Activated CD4-positive, alpha-beta memory T cell treated with anti-CD3 and anti-CD28 coated beads, Interleukin-2, amount 10 ng/mL, durations not matched to agents 7 days and 5 days (primary cell): ENCODE measurements at places on chromosomes 4 and X.

GRCh38 chrX:101478366-101478765 lies 6.9 kb upstream of the ARMCX4 start:
- DNase-seq = no peak

DNA sequence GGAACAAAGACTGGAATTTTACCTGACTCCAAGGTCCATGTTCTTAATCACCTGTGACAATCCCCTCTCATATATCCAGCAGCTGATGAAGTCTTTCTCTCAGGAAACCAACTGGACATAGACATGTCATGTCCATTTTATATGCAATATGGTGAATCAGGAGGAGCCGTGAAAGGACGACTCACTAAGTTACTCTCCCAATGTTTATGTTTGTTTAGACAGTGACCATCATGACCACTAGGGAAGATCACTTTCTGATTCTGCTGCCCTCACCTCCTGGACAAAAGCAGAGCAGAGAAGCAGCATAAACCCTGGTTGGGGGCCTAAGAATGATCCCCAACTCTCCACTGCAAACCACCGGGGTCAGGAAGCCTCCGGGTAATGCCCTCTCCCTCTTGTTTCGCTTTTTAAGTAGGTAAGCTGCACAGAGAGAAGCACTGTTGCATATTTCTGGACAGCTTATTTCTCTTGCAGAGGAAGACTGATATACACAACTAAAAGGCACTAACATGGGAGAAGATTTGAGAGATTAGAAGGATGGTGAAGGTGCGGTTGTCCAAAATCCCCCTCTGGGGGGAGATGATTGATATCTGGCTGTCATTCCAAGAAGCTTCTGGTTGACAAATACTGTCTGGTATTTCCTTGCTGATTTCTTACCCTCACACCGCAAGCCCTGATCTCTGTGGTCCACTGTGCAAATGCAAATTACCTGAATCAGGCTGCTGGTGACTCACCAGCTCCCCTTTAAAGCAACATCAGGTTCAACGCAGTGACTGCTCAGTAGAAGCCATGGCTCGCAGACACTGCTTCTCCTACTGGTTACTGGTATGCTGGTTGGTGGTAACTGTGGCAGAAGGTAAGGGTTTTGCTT lies at the start of gene ODAPH:
Gene ODAPH, plus strand, starts transcription at position 773 of the 871 bp plus-strand sequence. Its CDS starts 17 bp downstream, at position 790.
- peak; percentile 71 for DNase-seq

DNA sequence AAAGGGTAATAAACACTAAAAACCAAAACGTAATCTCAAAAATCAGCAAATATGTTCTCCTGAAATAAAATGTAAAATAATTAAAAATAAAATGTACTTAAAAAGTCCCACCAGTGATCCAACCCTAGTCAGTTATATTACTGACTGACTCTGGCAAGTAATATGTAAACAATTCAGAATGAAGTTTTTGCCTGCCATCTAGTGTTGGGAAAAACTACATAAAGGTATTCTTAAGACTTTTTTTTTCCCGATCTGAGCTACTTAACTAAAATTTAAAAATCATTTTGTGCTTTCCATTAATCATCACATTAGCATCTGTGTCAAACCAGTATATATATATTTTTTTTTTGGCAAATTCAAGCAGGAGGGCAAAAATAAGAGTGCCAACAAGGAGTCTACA lies 24.0 kb downstream of the RCHY1 start:
- no peak for DNase-seq

- no peak for DNase-seq
Observed at GRCh38 chrX:105228602-105229001, 8.1 kb upstream of the TEX13A start.

- no peak for DNase-seq
Observed at GRCh38 chrX:135436966-135437866, 15.5 kb downstream of the SMIM10L2A start.

DNA sequence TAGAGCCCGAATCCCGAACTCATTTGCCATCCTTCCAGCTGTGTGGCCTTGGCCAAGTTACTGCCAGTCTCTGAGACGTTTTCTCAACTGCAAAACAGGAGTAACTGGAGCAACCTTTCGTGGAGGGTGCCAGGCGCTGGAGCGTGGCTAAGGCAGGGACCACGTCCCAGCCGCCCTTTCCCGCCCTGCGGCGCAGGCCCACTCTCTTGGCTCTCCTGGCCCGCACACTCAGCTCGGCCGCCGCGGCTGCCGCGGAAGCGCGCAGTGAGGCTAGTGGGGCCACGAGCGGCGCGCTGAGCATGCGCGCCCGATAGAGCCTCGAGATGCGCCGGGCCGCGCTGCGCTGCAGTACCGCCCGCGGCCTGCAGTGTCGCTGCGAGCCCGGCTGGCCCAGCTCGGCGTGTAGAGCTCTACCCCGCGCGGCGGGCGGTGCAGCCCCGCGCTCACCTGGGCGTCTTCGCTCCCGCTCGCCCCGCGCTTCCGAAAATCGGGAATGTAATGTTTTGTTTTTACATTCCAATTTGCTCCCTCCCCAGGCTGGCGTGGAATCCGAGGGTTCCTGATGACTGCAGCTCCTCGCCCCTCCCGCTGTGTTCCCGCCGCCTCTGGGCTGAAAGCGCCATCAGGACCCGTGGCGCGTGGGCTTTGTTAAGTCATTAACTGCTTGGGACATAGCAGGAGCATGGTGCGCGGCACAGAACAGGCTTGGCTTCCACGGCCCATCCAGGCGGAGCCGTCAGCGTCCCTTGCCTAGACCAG lies 4.0 kb upstream of the ZNF518B start:
- peak; percentile 79 for DNase-seq

DNA sequence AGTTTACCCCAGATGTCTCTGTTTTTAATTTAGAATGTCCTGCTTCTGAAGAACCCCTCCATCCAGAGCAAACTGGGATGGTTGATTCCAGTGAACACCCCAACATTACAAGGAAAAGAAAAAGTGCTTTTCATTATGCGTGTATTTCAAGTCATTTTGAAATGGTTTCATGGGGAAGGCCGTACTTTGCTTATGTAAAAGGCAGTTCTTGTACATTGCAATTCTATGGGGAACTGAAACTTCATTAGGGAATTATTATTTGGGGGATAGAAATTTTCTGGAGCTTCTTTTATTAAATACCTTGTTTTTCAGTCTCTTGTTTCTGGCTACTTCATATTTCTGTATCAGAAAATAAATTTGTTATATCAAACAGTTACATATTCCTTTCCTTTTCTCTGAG lies 96.9 kb upstream of the ZNF518B start:
- no peak for DNase-seq

DNA sequence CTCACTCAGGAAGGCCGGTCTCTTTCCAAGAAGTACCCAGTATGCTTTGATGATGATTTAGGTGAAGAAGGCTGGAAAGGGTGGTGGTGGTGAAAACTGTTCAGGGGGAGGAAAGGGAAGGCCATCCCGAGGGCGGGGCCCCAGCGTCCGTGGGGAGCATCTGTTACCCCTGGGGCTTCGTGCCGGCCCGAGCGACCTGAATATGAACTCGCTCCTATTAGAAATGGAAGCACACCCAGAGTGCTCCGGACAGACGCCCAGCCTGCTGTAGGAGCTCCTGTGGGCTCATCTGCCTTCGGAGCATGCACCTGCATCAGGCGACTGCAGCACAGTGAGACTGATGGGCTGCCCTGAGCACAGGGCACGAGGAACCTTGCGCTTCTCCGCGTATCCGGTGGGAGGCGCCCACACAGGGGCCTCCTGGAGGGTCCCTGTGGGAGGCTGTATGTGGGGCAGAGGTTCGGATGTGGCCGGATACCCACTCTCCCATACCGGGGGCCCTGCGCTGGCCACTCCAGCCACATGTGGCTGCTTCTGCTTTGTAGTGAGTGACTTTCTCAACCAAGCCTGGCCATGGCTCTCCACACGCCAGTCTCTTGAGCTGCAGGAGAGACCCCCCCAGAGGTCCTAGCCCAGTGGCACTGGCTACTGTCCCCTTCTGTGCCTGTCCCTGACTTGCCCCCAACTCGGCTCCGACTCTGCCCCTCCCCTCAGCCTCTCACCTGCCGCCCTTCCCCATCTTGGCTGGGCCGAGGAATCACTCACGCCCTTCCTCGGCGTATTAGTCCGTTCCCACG lies 36.7 kb downstream of the FGFRL1 start:
- no peak for DNase-seq

DNA sequence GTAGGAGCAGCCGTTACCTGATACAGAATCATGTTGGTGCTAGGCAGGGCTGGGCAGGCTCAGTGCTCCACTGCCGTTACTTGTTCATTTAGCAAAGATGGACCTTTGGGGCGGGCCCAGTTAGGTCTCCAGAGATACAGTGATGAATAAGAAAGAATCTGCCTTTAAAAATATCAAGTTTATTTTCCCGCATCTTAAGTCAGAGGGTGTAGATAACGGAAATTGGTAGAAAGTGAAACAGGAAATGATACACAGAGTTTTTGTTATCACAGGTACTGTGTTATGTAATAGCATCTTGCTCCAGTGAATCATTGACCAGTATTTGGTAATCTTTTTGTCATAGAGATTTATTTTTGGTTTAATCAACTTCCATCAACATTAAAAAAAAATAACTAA lies 5.5 kb downstream of the TMEM131L start:
- no peak for DNase-seq

GRCh38 chrX:127011629-127012028 lies 192.1 kb downstream of the PRR32 start:
- DNase-seq = no peak

GRCh38 chr4:7736436-7737267 lies 203.0 kb downstream of the AFAP1 start:
- DNase-seq = no peak

DNA sequence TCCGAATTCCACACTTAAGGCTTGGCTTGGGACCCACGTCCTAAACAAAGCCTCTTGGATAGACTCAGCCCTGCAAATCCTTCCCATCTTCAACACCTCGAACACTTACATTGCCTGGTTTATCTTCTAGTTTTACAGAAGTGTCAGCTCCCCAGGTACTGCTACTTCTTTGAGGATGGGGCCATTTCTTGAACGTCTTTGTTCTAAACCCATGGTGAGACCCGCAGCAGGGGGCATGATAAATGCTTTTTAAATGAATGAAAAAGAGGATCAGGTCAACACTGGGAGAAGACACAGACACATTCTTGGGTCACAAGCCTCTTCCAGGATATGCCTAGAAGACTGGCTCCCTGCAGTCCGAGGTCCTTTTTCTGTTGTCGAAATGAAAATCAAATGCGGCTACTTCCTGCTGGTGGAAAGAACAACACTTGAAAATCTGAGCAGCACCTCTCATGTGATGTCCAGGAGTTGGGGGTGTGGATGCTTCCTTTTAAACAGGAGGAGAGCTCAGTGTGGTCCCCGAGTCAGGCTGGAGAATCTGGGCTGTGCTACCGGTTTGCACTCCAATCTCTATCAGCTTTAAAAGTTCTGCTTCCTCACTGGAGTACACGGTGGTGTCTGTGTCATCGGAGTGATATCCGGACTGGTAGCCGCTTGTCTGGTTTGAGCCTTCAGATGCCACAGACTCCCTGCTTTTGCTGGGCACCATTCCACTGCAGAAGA lies 45.8 kb downstream of the KDR start:
- DNase-seq = no peak

- no peak for DNase-seq
Observed at GRCh38 chrX:18721683-18722499, 14.4 kb downstream of the PPEF1 start.

DNA sequence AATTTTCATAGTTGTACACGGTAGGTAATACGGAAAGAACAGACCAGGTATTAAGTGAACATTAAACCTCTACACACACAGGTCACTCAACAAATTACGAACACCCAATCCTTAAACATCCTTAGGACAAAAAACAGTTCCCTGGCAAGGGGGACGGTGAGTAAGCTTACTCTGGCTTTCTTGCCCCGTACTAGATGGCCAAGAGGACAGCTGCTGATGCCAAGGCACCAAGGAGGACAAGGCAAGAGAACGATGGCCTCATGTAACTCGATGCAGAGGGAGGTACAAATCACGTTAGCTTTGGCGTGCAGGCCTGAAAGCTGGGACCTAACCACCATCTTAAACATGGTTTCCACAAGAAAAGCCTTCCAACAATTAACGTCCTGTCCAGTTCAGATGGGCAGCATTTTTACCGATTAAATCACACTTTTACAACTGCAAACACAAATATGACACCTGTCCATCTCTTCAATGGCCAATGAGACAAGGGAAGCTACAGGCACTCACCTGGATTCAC lies 23.7 kb downstream of the FAT1 start:
- DNase-seq = no peak

DNA sequence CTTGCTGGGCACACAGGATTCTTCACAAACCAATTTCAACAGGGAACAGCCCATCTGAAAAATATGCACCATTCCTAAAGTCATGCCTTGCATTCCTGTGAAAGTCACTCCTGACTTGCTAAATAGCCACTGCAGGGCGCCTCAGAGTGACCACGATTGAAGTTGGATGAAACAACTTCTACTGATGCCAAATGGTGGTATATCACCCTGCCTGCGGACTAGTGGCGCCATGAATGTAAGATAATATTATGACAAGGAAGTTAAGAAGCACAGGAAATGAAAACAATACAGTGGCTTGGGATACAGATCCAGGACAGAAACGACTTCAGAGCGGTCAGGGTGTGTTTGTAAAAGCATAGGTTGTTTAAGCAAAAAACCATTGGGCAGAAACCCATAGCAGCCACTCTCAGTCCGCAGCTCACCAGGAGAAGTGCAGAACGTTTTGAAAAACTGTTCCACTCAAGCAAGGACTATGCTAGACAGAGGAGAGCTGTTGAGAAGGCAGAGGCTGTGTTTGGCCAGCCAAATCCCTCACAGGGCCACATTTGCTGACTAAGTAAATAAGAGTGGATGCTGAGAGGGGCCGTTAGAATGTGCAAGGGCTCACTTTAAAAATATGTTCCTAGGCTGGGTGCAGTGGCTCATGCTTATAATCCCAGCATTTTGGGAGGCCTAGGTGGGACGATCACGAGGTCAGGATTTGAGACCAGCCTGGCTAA lies 250.4 kb downstream of the PTTG2 start:
- DNase-seq = no peak

GRCh38 chr4:31613946-31614623 lies 893.9 kb downstream of the PCDH7 start:
- DNase-seq = no peak

DNA sequence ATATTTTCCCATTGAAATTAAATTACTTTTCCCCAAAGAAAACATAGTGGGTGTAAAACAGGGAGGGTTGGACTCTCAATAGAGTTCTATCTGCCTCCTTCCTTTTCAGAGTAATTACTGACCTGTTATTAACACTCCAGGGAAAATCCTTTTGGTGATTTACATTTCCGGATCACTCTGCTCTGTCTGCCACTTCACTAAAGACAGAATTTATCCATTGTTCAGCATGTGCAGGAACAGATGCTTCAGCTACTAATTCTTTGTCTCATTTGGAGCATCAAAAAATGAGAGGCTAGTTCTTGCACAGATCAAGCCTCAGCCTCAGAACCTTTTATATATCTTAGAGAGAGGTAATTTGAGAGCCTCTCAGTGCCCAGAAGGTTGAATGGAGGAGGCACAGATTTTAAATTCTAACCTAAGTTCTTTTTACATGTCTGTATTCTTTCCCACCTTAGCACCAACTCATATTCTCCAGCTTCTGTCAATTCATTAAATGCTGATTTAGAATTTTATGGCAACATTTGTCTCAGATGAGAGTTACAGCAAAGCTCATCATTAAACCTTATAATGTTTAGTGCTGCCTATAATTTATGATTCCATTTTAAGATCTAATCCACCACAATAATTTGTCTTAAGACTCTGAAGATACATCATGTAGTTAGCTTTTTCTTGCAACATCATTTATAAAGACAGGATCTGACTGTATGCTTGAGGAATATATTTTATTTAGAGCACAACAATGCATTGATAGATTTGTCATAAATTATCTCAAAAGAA lies 1494.4 kb downstream of the STIM2 start:
- DNase-seq = no peak
